Neural crest cell (in vitro differentiated cells): ENCODE measurements at places on chromosomes 11 and 22. TPM values are rescaled to one million over a fixed set of nuclear protein-coding genes. Genes with fewer than 3 reads are reported as not detected.

The MMP27 gene
- total RNA-seq, result not detected in 2 replicates

GRCh38 chr11:24386546-24387397 is 110.1 kb upstream of the LUZP2 start:
- DNase-seq, result no peak

GRCh38 chr11:88552379-88553062 is 215.0 kb upstream of the CTSC start:
- DNase-seq, result peak; percentile 25

DNA sequence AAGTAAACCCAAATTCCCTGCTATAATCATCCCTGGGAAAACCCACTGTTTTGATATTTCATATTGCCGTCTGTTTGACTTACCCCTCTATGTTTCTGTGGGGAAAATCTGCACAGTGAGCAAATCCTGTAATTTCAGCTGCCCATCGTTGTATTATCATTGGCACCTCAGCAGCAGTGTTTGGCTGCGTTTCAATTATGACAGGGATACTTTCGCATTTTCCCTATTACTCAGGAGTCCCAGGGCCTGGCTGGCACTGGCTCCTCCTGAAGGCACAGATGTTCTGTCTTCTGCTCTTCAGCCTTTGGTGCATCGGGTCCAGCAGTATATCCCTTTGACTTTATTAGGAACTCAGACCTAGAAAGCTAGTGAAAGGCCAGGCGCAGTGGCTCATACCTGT is 12.2 kb upstream of the MMP12 start:
- DNase-seq, result no peak

The KCNJ1 gene
- total RNA-seq, result not detected in 2 replicates

GRCh38 chr22:31082606-31083376 is 1.7 kb downstream of the SMTN start:
- DNase-seq, result no peak
